ENCODE measurements at places on chromosomes 16 and 17.

GRCh38 chr16:85314512-85314971 is 202.3 kb upstream of the CIBAR2 start:
- DNase-seq = no peak

GRCh38 chr17:58333736-58334207 is 5.2 kb upstream of the TSPOAP1 start:
- no peak for DNase-seq

GRCh38 chr16:10521681-10522274 is 58.6 kb downstream of the EMP2 start:
- peak; percentile 73 for DNase-seq

DNA sequence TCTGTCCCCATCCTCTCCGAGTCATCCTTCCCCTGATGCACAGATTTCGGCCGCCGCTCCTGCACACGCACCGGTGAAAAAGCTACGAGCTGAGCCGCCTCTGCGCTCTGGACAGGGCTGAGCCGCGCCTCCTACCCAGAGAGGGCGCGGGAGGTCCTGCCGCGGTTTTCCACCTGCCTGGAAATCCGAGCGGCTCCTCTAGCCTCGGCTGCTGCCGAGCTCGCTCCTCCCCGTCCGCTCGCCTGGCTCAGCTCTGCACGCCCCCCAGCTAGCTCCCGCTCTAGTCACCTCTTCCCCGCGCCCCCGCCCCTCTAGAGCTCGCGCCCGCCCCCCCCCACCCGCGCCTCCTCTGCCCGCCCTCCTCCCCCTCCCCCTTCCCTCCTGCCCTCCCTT is 198 bp upstream of the SHISA9 start:
- DNase-seq = peak; percentile 44

DNA sequence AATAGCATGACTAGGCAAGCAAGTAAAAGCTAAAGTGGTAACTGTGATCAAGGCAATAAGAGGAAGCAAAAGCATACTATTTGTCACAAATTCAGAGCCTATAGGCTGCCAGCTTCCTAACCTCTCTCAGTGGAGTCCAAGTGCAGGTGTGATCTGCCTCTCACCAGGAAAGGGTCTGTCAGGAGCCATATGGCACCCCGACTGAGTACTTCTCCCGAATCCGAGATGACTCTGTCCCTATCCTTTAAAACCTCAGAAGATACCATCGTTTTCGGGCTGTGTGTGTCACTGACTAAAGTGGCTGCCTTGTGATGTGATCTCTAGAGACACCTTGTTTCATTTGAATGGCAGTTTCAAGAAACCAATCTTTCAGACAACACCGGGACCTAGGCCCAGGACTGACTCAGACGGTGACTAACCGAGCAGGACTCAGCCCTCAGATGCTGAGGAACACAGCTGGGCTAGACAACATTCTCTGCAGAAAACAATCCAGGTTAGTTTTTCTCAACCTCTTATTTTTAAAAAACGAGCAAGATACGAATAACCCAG is 63.6 kb downstream of the SMG6 start:
- DNase-seq = peak; percentile 54

GRCh38 chr16:11334831-11335404 is 10.3 kb upstream of the RMI2 start:
- no peak for DNase-seq

- DNase-seq = no peak
Observed at GRCh38 chr16:11556945-11557720, 29.6 kb downstream of the LITAF start.

GRCh38 chr17:78313735-78314648 is 45.9 kb downstream of the SOCS3 start:
- DNase-seq = peak; percentile 91

- no peak for DNase-seq
Observed at GRCh38 chr17:7204828-7205461, 14.7 kb downstream of the DLG4 start.

- no peak for DNase-seq
Observed at GRCh38 chr17:2700491-2701141, 10.9 kb downstream of the CLUH start.

DNA sequence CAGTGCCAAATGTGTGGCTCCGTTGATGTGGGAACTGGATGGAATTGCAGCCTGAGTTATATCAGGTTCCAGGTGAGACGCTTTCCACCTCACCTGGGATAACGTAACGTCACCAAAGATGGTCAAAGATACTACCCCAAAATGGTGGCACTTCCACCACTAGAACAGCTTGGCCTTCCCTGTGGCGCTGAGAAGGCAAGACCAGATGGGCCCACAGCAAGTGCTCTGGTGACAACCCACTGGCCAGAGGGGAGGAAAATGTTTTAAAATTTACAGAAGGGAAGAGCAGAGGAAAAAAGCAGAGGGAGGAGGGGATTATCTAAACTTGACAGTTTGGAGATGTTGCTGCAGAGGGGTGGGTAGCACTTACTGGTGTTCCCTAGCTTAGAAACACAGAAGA is 7.5 kb upstream of the ITGA2B start:
- no peak for DNase-seq

DNA sequence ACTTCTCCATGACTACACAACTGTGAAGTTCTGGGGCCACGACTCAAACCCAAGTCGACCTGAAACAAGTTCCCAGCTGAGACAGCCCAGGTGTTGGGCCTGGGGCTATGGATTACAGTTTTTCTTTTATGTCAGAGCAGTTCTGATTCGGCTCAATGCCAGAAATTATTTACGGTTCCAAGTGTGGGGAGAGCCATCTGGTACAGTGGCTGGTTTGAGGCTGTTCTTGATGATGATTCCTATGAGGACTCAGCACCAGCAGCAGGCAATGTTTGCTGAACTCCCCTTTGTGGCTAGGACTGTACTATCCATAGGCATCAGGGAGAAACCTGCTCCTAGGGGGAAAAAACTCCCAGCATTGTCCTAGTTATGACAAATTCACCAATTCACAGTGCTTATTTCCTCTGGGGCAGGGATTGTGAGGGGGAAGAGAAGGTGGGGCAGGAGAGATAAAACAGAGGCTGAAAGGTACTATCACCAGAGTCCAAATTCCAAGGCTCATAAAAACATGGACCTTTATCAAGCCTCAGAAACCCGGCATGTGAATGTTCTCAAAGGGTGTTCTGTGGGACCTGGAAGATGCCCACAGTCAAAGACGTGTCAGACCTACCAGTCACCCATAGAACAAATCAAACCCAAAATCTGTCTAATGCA is 18.2 kb upstream of the CMTM4 start:
- DNase-seq = no peak

- DNase-seq = no peak
Observed at GRCh38 chr16:30724641-30725417, 23.4 kb upstream of the PHKG2 start.
